ENCODE measurements at places on chromosomes 13 and 19.

DNA sequence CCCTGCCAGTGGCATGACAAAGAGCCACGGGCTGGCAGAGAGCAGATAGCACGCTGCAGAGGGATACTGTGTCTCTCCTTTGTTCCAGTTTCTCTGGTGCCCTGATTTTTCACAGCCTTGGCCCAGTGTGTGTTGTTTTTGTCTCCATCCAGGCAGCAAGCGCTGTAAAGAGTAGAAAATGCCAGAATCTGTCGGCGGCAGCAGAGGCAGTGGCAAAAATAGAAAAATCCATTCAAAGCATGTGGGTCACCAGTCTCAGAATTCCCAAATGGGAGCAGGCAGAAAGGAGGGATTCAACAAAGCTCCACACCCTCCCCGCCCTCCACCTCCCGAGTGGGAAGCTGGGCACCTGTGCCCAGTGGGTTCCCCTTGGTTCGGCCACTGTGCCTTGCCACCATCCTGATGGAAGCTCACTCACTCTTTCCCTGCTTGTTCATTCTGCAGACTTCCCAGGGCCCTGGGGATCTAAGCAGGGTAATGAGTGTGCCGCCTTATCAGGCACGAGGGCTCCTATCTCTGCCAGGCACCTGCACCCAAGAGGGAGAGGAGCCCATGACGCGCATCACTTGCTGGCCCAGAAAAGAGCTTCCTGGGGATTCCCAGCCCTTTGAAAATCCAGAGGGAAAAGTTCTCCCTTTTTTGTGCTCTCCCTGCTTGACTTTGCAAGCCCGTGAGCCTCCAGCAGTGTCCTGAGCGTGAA lies 416.9 kb downstream of the IRS2 start:
- DNase-seq: no peak

- DNase-seq: no peak
These were observed 634.5 kb downstream of the LIG4 start for GRCh38 chr13:107580741-107581412.

DNA sequence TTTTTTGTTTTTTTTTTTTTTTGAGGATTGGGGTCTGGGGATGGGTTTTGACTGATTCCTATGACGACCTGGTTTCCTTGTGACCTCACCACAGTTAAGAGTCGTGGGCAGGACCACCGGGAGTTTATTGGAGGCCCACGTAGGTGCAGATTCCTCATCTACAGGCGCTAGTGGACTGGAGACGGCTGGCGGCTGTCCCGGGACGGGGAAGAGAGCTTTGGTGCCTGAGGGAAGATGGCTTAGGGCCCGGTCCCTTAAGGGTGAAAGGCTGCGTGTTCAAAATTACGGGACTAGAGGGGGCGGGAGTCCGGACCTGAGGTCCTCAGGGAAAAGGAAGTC lies 682 bp upstream of the TEAD2 start:
- DNase-seq: peak; percentile 6

- DNase-seq: no peak
These were observed 60.6 kb downstream of the LNX2 start for GRCh38 chr13:27559719-27560118.

DNA sequence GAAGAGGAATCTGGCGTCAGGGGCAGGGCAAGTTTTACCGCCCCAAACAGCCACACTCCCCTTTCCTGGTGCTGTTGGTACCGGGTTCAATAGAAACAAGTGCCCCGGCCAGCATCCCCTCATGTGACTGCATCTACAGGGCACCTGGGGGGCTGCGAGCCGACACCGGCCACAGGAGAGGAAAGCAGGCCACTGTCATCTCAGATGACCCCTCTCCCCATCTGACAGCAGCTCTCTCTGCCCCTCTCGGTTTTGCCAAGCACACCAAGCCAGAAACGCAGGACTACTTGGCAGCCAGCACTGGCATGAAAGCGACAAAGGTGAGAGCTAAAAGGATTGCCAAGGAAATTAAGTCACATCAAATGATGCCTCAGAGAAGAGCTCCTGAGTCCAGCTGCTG lies 37.1 kb downstream of the MLLT1 start:
- DNase-seq: no peak

GRCh38 chr13:45879666-45880065 lies 28.1 kb upstream of the SIAH3 start:
- DNase-seq: no peak

DNA sequence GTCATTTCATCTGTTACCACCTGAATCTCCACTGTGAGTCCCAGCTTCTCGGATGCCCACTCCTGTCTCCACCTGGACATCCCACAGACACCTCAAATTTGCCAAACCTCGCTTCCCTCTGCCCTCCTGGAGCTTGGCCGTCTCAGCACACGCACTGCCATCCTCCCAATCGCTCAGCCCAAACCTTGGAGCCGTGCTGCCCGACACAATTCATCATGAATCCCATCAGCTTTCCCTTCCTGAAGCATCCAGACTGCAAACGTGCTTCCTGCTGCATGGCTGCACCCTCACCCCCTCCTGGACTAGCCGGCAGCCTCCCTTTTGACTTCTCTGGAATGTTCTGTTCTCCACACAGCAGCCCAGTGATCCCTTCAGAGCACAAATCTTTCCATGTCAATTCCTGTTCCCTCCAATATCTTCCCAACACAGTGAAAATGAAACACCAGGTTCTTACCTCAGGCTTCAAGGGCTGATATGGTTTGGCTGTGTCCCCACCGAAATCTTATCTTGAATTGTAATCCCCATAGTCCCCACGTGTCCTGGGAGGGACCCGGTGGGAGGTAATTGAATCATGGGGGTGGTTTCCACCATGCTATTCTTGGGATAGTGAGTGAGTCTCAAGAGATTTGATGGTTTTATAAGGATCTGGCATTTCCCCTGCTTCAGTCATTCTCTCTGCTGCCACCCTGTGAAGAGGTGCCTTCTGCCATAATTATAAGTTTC lies 1.1 kb upstream of the PROZ start:
- DNase-seq: no peak

DNA sequence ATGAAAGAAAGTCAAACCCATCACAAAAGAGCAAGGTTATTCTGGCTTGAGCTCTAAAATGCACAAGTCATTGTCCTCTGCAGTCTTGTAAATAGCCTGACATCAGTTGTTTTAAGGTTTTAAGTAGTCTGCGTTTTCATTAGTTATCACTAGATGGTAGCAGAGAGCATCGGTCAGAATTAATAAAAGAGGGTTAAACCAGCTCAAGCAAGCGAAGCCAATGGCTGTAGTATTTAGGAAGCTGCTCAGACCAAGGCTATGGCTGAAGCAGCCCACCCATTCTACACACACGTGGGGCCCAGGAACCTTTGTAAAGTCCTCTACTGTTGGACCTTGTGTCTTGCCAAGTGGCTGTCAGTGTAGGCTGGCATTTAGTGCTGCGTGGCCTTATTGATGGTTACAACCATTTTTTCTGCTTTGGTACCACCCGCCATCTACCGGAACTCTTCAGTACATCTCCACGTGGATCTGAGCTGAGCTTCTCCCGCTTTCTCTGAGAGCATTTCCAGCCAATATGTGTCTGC lies 13.3 kb upstream of the ZNF57 start:
- DNase-seq: peak; percentile 76

GRCh38 chr19:11704626-11705025 lies 34.1 kb downstream of the ZNF823 start:
- no peak for DNase-seq

DNA sequence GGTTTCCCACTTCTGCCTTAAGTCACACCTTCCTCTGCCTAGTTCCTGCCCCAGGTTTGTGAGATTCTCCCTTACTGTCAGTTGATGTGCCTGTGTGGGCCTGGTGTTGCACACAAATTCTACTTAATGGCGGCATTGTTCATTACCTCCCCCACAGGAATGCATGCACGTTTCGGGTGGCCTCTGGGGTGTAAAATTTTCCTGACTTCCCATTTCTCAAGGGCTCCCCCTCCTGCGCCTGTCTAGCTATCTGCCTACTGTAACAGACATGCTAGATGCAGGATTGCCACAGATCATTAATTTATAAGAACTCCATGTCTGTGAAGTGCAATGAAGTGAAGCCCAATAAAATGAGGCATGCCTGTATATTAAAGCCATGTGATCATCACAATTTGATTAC lies 1466.3 kb downstream of the PCDH9 start:
- no peak for DNase-seq

DNA sequence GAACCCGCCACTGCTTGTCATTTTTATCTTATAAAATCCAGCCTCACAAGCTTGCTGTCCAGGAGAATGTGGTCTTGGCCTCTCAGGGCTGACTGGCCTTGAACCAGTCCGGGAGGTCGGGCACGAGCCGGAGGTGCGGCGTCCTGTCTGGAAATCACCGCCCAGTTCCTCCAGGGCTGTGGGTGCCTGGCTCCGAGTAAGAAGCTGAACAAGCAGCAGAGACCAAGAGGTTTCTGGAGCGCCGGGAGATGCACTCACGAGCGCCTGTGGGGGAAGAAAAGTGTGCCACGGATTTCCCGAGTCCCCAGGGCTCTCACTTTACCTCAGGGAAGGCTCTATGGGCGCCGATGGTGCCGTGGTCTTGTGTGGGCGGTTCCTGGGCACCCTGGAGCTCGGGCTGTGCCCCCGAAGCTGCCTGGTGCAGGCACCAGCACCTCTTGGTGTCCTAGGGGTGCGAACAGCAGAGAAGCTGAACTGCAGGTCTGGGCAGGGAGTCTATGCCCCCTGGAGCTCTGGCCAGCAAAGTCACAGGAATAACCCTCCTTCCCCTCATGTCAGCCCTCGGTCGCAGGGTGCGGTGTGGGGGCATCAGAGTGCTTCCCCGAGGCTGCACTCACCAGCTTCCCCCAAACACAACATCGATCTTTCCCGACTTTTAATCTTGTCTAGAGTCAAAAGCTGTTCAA lies 50.0 kb downstream of the GAS6 start:
- DNase-seq: no peak

DNA sequence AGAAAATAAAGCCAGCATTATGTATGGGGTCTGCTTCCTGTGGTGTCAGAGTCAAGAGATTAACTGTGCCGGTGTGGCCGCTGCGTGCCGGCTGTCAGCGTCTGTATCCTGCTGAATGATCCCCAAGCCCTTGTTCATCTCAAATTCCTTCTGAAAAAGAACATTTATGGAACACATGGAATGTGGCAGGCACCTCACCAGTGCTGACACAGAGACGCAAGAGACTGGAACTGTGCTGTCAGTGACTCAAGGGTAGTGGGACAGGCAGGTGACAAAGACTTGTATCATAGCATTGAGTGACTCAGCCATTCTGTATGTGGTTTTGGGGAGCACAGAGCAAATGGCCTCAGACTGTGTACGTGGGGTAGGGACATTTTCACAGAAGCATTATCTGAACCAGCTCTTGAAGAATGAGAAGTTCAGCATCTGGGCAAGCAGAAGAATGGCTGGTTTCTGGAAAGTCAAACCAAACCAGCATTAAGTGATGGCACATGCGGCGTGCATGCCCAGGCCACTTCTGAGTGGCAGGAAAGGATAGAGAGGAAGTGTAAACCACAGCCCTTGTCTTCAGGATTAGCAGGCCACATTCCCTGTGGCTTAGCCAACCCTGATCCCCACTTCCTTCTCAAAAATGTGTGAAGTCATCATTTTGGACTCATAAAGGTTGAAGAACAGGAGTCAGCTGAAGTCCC lies 54.0 kb upstream of the IRS2 start:
- peak; percentile 2 for DNase-seq

GRCh38 chr13:94073007-94073744 lies 406.3 kb downstream of the DCT start:
- DNase-seq: no peak

DNA sequence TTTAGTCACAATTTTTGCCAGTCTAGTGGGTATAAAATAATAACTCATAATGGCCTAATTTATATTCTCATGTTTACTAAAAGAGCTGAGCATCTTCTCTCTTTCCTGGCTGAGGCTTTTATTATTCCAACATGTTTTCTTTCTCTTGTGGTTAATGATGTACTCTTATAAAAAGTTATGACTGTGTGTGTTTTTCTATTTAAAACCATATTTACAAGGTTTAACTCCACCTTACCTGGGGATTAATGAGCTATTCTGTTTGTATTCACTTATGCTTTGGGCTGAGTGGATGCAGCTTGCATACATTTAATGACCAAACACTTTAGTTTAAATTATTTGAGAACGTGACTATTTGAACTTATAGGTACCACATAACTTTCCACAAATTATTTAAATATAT lies 1365.7 kb upstream of the SLC10A2 start:
- DNase-seq: no peak

DNA sequence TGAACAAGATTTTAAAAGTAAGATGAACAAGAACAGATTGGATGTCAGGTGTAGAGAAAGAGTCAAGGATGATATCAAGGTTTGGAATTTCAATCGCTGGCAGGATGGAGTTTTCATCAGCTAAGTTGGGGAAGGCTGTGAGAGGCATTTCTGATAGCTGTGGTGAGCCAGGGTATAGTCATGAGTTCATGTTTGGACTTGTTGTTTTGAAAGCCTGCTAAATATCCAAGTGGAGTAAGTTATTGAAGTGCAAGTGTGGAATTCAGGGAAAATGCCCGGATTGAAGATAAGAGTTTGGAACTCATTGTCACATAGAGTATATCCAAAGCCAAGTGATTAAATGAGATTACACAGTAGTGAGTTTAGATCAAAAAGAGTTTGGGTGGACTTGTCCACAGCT lies 11.0 kb upstream of the EPSTI1 start:
- no peak for DNase-seq

DNA sequence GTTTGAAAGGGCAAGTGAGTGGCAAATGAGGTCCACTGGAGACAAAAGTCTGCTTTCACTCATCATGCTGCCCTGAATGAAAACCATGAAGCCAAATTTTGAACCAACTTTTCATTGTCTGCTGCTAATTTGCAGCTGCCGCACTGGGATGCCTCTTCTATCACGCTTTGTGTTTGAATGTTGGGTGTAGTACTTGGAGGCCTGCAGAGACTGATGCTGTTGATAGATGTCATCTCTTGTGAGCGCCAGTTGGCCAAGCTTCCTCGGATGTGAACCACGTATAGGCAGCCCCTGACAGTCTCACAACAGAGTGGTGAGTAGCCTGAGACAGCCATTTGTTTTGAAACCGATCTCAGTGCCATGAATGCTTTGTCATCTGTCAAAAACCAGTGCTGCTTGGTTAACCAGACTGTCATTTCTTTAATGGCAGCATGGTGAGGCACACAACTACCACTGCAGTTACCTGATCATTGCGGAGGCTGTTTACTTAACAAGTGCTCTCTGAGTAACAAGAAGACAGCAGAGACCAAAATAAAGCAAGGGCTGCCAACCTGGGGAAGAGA lies 31.2 kb upstream of the SLC10A2 start:
- no peak for DNase-seq

GRCh38 chr19:41934849-41935374 lies 6.7 kb upstream of the ERFL start:
- DNase-seq: peak; percentile 64

GRCh38 chr19:30669329-30670010 lies 297.3 kb downstream of the ZNF536 start:
- DNase-seq: peak; percentile 33

GRCh38 chr19:18710996-18711751 lies 27.7 kb downstream of the CRTC1 start:
- no peak for DNase-seq

- no peak for DNase-seq
These were observed 46.3 kb downstream of the CCNE1 start for GRCh38 chr19:29858000-29858596.

GRCh38 chr19:41621654-41622053 lies 5.2 kb downstream of the CEACAM4 start:
- peak; percentile 76 for DNase-seq

GRCh38 chr13:22039961-22040360 lies 369.1 kb downstream of the FGF9 start:
- DNase-seq: no peak

GRCh38 chr19:5054551-5055456 lies 85.9 kb downstream of the KDM4B start:
- DNase-seq: no peak

- DNase-seq: no peak
These were observed 187.4 kb downstream of the NBEA start for GRCh38 chr13:35129500-35129899.
